Endodermal cell (in vitro differentiated cells): ENCODE measurements at places on chromosomes 7 and 10.

GRCh38 chr7:101535351-101535751, 93.7 kb downstream of the MYL10 start:
- DNase-seq: no peak

GRCh38 chr7:41955451-41955850, 252.6 kb upstream of the INHBA start:
- DNase-seq: no peak

DNA sequence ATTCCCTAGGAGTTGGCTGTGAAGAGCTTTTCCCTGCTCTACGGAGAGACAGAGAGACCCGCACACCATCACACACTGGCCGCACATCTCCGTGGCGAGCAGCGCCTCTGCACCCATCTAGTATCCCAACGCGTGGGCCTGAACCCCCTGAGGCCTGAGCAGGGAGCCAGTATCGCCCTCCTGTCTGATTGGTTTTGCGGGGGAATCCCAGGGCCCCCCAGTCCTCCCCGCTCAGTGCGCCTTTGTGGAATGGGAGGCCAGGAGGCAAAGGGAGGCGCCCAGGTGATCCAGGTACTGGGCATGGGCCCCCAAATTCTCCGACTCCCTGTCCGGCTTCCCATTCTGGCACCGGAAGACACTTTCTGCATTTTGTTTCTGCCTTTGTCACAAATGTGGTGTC, 344.3 kb downstream of the GLRX3 start:
- DNase-seq: no peak

GRCh38 chr7:11754933-11755332, 77.1 kb downstream of the THSD7A start:
- peak; percentile 47 for DNase-seq
